ENCODE measurements at places on chromosomes 6 and 20.

DNA sequence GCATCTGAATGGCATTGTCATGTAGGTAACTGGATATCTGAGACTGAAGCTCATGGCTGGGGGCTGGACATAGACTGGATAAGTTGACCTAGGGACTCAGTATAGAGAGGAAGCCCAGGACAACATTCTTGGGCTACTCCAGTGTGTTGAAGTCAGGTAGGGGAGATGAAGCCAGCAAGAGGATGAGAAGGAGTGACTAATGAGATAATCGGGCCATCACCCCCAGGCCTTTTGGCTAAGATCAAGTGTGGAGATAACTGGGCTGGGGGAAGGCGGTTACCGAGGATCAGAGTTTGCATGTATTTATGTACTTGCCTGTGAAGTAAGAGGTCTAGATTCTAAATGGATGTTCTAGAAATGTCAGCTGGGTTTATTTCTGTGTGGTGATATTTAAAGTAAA lies 73.4 kb downstream of the ELOVL2 start:
- no peak for DNase-seq

DNA sequence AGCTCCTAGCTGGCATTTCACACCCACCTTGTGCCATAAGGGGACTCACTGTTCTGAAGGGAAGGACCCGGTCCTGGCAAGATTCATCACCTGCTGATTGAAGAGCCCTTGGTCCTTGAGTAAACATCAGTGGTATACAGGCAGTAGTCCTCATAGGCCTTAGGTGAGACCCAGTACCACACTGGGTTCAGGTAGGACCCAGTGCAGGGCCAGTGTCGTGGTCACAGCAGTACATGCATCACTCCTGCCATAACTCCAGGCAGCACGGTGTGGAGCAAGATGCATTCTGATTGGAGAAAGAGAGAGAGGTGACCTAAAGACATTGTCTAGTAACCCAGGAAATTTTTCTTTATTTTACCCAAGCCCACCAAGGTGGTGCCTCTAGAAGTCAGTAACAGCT lies 49.1 kb upstream of the THBS2 start:
- DNase-seq, result no peak

GRCh38 chr6:15897063-15897876 lies 231.6 kb upstream of the MYLIP start:
- DNase-seq, result no peak

DNA sequence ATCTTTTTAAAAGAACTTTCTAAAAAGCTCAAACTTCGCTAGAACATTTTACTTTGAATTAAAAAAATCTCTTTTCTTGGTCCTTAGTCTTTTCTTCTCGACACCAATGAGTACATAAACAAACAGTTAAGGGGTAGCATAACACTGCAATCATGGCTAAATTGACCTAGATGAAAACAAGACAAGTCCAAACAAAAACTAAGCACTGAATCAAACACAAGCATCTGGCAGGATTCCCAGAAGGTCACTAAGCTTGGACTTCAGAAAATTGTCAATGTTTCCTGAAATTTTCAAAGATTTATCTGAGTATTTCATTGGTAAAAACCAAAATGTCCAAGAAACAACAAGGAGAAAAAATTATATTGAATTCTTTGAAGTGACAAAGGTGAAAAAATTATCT lies 5.0 kb downstream of the COL21A1 start:
- no peak for DNase-seq

DNA sequence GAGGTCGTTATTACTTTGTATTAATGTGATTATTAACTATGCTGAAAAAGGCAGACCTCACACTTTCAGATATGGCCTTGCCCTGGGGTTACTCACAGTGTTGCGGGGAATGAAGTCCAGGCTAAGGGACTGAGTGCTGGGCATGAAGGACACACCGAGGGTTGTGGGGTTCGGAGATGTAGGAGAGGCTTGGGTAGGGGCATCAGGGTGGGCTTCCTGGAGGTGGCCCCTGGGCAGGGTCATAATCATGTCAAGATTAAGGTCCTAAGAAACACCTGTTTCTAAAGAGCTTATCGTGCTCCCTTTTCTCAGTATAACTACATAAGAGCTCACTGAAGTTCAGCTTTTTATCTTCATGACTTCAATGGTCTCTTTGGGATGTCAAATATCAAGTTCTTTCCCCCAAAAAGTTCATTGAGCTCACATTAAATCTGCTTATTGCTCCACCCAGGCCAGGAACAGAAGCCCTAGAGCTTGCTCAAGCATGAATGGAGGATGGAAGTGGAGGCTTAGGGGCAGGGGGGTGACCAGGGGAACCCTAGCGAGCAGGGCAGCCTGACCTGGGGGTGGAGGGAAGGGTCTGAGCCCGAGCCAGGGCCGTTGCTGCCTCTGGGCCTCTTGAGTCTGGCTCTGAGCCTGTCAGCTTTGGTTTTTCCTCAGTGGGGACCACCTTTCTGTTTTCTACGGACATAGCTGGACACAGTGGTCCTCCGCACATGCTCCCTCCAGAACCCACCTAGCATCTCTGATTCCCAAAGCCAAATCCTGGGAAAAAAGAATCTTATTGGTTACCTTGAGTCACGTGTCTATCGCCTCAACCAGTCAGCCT lies 37.3 kb upstream of the TGM2 start:
- DNase-seq, result no peak

DNA sequence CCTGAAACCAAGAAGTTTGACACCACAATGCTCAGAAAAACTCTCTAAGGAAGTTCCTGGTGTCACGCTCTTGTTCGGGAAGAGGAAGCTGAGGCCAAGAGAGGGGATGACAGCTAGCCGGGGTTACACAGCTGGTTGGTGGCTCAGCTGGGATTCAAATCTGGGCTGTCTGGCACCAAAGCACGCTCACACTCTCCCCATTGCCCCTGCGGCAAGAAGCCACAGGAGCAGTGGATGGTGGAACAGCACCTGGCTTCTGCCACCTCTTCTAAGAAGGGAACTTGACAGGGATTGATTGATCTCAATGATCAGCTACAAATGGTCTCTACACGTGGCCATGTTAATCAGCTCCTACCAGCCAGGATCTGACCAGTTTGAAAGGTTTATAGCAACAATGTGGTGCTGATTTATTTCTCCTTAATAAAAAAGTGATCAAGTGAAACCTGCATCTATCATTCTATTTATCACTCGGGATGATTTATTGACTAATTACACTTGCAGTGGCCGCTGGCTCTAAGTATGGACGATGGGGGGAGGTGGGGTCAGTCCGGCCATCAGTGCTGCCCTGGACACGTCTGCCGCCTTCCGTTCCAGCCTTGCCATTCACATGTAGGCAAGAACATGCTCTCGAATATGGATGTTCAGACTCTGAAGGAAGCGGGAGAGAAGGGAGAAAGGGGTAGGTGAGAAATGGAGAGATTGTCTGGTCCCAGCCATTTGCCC lies 71.9 kb upstream of the TOP1 start:
- DNase-seq, result no peak

GRCh38 chr20:46206025-46206424 lies 87.9 kb downstream of the CD40 start:
- no peak for DNase-seq

DNA sequence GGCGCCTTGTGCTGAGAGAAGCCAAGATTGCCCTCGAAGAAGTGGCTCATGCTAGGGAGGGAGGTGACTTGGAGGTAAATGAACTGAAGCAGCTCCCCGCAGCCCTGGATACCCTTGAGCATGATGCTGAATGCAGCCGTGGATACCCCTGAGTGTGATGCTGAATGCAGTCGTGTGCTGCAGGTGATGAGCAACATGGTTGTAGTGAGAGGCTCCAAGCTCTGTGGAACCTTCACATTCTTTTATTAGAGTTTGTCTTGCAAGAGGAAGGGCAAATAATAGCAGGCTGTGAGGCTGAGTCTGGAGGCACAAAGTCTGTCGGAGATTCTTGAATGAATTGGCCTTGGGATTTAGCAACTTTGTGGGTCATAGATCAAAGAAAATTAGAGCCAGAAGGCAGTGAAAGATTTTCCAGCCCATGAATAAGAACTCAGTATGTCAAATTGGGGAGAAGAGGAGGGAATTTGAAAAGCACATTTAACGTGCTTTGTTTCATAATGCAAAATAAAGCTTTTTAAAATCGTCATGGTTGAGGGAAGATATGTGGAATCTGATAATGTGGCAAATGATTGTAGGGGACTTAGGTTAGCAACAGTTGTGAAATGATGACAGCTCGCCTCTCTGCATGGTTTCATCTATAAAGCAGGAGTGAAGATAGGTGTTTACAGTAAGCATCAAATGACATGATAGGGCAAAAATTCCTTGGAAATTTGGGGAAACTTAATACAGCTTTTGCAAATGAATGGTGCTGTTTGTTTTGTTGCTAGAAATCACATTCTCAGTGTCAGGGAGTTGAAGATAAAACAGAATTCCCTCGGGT lies 120.1 kb upstream of the TIAM2 start:
- no peak for DNase-seq

DNA sequence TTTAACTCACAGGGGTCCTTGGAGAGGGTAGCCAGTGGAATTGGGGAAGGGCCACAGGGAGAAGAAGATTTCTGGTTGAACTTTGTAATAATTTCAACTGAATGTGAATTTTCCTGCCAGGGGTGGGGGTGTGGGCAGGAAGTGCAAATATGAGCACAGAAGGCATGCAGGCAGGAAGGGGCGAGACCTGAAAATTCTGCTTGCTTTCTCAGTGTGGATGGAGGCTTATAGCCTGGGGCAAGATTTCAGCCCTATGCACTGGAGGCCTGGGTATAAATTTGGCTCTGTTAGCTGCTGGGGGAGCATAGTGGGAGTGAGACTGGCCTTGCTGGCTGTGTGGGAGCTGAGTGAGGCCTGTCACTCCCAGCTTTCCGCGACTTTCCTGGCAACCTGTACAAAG lies 54.4 kb downstream of the PERP start:
- DNase-seq, result no peak

DNA sequence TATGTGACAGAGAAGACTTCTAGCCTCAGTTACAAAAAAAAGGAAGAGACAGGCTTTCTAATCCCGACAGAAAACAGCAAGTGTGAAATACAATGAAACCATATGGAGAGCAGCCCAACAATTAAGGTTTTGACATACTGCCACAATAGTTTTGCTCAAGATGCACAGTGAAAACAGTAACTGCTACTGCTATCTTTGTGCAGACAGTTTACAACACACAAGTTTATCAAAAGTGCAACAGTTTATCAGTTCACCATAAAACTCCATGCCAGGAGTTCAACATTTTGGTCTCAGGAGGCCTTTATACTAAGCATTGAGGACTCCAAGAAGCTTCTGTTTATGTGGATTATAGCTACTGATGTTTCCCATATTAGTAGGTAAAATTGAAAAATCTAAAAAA lies 37.6 kb downstream of the GOPC start:
- no peak for DNase-seq

DNA sequence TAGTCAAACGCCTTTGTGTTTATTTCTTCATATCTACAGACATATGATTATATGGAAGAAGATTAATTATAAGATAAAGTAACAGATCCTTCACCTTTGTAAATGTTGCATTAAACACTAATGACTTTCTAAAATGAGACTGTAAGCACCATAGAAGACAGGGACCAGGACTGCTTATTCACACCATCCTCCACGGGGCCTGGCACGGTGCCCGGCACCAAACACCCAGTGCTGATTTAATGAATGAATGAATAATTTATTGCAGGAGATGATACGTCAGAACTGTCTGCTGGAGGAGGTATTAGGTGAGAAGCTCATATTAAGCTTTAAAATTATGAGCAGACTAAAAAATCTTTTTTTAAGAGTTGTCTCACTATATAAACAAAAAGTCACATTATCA lies 88.3 kb downstream of the SLX4IP start:
- no peak for DNase-seq

GRCh38 chr6:80341330-80341729 lies 234.9 kb downstream of the BCKDHB start:
- DNase-seq, result no peak

DNA sequence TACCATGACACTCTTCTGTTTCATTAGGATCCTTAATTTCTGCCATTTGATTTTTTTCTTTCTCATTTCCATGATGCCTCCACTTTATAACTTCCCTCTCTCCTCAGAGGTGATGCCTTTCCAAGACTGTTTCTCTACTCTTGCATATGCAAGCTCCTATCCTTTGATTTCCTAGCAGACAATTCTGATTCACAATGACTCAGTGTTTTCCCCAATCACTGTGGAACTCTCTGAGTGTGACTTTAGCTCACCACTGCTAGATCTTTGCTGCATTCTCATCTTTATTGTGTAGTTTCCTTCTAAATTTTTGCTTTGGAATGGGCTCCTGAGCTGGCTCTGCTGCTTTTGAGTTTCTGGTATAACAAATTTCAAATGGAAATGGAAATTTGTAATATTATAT lies 184.9 kb downstream of the TINAG start:
- DNase-seq, result no peak

DNA sequence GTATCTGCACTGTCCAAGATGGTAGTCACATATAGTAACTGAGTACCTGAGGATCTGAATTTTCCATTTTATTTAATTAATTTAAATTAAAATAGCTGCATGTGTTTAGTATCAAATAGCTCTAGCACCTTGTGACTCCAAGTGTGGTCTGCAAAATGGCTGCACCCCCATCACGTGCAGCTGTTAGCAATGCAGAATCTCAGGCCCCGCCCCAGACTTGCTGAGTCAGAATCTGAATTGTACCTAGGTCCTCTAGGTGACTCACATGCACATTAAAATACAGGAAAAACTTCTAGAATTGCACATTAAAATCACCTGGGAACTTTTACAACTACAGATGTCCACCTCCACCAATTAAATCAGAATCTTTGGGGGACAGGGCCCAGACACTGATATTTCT lies 19.2 kb upstream of the FAM83C start:
- DNase-seq, result no peak

DNA sequence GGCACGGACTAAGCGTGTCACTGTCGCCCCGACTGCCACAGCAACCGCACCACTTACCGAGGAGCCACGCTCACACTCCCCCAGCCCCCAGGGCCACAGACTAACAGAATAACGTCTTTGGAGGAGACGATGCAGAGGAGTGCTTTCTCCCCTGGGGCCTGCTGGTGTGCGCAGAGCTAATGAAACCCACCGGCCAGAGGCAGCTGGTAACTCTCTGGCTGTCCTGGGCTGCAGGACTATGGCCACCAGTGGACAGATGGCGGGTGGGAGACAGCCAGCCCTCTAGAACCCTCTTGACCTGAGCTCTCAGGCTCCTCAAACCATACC lies 228.0 kb downstream of the DLL1 start:
- DNase-seq, result no peak

DNA sequence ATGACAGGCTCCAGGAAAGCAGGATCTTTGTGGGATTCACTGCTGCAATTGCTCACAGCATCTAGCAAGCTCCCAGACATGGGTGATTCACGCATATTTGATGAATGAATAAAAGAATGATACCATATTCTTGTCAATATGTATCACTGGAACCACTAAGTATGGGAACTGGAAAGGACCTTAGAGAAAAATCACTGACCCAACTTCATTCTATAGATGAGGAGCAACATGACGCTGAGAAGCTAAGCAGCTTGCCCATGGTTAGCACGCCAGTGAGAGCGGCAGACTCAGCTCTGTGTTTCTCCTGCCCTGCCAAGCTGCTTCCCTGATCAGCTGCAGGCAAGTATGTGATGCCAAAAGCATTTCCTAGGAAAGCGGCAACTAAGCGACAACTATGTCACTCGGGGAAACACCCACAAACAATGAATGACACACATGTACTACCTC lies 66.8 kb downstream of the PPP1R3G start:
- DNase-seq, result no peak

- DNase-seq, result no peak
Measured at GRCh38 chr20:58308290-58308679, 1.2 kb upstream of the RAB22A start.

GRCh38 chr20:652615-653109 lies 338 bp downstream of the SRXN1 start:
- no peak for DNase-seq

GRCh38 chr20:25295386-25296093 lies 47.7 kb downstream of the PYGB start:
- DNase-seq, result no peak

- DNase-seq, result no peak
Measured at GRCh38 chr6:14121936-14122344, 4.4 kb downstream of the CD83 start.
